ENCODE measurements at places on chromosomes 5 and 9.

DNA sequence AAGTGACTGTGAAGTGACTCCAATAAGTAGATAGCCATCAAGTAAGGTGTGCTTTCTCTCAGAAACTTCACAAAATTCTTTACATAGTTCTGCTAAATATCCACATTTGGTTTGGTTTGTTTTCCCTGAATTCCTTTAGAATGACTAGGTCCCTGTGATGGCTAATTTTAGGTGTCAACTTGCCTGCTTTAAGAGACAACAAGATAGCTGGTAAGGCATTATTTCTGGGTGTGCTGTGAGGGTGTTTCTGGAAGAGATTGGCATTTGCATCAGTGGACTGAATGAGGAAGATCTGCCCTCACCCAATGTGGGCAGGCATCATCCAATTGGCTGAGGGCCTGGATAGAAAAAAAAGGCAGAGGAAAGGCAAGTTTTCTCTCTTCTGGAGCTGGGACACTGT, 8.3 kb upstream of the PTBP3 start:
- DNase-seq = no peak

- DNase-seq = no peak
Measured at GRCh38 chr5:88555674-88556073, 287.0 kb upstream of the TMEM161B start.

GRCh38 chr5:96006291-96006690, 44.6 kb upstream of the ELL2 start:
- DNase-seq = no peak

DNA sequence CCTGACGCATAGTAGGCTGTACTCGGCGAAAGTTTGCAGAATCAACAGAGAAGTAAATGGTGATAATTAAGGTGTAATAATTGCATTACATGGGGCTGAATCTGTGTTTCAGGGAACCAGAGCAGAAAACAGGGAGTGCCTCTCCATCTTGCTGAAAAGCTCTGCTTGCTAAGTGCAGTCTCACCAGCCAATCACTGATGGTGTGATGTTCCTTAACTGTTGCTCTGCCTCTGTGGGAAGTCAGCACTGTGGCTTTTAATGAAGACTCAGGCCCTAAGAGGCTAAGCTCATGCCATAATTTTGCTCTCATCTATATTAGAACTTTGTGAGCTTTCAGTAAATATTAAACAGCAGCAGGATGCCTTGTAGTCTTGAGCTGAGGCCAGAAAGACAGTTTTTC, 4.5 kb downstream of the PHF24 start:
- no peak for DNase-seq

DNA sequence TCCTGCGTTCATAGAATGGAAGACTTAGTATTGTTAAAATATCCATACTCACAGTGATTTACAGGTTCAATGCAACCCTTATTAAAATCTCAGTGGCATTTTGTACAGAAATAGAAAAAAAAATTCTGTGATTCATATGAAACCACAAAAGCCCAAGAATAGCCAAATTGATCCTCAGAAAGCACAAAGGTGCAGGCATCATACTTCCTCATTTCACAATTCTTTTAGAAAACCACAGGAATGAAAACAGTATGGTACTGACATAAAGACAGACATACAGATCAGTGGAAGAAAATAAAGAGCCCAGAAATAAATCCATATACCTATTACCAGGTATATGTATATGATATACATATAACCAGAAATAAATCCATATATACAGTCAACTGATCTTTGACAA, 86.8 kb upstream of the MEGF10 start:
- DNase-seq = no peak

DNA sequence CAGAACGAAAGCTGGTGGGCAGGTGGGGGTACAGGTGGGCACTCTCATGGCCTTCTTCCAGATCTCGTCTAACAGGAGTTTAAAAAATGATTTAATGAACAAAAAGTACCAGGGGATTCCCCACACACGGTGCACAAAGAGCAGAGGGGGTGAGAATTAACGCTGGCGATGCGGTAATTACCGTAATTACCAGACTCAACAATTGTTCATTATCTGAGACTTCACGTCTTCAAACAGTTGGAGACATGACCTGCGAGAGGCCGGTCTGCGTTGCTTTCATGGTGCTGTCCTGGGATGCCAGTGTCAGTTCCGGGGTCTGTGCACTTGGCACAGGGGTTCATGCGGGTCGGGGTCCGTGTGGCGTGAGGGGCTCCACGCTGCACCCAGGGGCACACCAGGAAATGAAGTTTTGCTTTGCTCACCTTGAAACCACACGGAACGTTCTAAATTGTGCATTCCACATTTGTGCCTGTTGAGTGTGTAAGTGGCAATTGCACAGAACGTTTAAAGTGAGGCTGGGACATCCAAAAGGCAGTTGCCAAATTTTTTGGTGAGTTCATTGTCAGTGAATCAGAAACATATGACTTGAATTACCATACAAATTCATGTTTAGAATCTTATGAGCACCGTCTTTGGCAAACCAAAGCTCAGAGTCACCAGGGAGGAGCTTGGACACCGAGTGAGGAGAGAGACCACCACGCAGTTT, 256.4 kb upstream of the IRX1 start:
- DNase-seq = peak; percentile 32

DNA sequence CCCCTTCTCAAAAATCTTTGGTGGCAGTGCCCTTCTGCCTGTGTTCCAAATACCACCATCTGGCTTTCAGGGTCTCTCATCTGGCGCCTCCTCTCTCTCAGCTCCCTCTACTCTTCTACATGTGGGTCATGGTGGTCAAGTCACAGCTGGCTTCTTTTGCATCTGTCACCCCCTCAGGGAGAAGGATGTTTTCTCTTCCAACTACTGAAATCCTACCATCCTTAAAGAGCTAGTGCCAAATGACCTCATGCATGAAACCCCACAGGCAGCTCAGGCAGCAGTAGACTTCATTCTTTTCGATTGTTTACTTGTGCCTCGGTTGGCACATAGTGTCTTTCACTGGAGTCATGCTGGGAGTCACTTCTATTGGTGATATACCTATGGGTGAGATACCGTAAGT, 219.2 kb downstream of the DCP2 start:
- no peak for DNase-seq

DNA sequence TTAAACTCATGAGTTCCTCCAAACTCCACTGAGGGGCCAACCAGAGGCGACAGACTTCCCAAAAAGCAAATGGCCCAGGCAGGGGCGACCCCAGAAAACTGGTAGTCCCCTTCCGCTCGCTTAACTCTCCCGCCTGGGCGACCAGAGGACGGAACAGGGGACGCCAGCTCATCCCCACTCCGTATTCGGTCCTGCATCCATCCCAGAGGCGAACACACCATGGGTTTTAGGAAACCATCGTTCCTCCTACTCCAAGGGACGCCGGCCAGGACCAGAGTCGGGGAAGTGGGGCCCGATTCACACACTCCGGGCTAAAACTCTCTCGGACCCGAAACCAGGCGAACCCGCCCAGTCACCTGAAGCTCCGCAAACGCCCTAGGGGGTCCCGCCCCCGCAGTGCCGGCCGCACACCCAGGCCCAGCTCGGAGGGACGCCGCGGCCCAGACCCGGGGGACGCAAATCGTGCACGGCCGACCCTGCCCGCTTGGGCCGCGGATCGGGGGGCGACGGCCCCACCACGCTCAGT, 478 bp downstream of the TEX10 start:
- DNase-seq = peak; percentile 28

DNA sequence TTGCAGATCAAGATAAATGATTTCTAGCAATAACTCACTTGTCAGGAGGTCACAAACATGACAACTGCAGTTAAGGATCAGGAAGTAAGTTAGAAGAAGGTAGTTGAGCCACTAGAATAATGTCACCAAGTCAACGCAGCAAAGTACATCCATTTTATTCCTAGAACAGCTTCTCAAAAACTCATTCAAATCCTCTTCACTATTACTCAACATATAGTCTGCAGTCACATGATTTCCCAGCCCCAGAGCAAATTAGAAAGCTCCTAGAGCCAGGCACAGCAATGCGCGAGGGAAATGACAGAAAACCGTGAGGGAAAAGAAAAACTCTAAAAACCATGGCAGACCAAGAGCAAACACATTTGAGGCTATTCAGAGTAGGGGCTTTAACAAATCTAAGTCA, 49.9 kb upstream of the ZNF622 start:
- no peak for DNase-seq

DNA sequence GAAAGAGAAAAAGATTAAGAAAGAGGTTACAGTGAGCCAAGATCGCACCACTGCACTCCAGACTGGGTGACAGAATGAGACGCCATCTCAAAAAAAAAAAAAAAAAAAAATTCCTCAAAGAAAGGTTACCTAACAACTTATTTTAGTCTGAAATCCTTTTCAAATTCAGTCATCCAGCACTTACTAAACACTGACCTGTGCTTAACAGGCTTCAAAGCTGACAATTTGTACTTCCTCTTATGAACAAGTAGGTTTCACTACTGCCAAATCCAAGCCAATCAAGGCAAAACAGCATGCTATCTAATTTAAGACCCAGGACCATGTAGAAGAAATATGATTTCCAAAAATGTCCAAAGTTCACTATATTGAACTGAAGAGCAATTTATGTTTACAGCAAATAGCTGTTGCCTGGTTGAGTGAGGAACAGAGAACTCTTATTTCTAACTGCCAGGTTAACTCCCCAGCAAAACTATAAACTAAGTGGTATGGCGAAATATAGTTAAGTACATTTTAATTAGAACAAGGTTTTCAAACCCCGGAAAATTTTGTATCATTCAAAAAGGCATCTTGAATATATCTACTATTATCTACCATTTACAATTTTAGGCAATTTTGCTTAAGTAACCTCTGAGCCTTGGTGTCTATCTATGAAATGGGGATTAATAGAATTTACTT, 13.4 kb downstream of the PWWP2A start:
- DNase-seq = no peak

Data from tibial artery (tissue), 4 donors.